ENCODE measurements at places on chromosomes 7 and 10. TPM values are rescaled to one million over a fixed set of nuclear protein-coding genes. Genes with fewer than 3 reads are reported as not detected.

The LRRC18 gene
- polyA plus RNA-seq = not detected

GRCh38 chr10:113041841-113042750 is 92.0 kb downstream of the TCF7L2 start:
- H3K4me1 ChIP-seq = peaks cover 19% of the 10 kb centered on the region
- DNase-seq = no peak
- no peaks in the 10 kb centered on the region for H3K36me3 ChIP-seq
- no peaks in the 10 kb centered on the region for H3K27me3 ChIP-seq

The FGFBP3 gene
- polyA plus RNA-seq = 1.3 TPM

GRCh38 chr10:14060320-14061070 is 270.2 kb downstream of the FRMD4A start:
- H3K27ac ChIP-seq = no peak overlapping the region
- H3K4me1 ChIP-seq = peaks cover 2% of the 10 kb centered on the region
- DNase-seq = no peak
- H3K4me3 ChIP-seq = no peak overlapping the region

- H3K4me1 ChIP-seq = no peaks in the 10 kb centered on the region
- H3K27me3 ChIP-seq = no peaks in the 10 kb centered on the region
- DNase-seq = no peak
- no peak overlapping the region for H3K27ac ChIP-seq
Observed at GRCh38 chr7:99740573-99741440, 5.8 kb upstream of the CYP3A7 start.

DNA sequence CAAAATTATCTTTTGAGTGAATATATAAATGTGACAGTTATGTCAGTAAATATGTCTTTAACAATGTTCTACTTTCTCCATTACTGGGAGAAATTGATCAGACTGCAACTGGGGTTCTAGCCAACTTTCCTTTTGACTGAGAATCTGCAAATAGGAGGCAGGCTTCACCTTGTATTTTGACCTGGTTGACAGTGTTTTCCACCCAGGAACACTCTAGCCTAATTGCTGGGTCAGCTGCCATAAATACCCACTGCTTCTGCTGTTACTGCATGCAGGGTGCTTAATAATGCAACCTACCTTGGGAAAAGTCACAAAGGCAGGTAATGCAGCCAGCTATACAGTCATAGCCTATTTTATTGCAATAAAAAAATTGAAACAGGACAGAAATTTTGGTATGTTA is 319.0 kb downstream of the DGKB start:
- no peak overlapping the region for H3K27ac ChIP-seq
- H3K4me3 ChIP-seq = no peak overlapping the region
- no peaks in the 10 kb centered on the region for H3K4me1 ChIP-seq
- no peaks in the 10 kb centered on the region for H3K27me3 ChIP-seq
- no peak for DNase-seq

The PHKG1 gene
- polyA plus RNA-seq = 2.9 TPM

GRCh38 chr7:18425227-18425626 is 70.3 kb upstream of the HDAC9 start:
- no peaks in the 10 kb centered on the region for H3K27me3 ChIP-seq
- no peak overlapping the region for H3K27ac ChIP-seq
- DNase-seq = no peak
- no peaks in the 10 kb centered on the region for H3K36me3 ChIP-seq

The AQP1 gene
- 962 TPM for polyA plus RNA-seq

DNA sequence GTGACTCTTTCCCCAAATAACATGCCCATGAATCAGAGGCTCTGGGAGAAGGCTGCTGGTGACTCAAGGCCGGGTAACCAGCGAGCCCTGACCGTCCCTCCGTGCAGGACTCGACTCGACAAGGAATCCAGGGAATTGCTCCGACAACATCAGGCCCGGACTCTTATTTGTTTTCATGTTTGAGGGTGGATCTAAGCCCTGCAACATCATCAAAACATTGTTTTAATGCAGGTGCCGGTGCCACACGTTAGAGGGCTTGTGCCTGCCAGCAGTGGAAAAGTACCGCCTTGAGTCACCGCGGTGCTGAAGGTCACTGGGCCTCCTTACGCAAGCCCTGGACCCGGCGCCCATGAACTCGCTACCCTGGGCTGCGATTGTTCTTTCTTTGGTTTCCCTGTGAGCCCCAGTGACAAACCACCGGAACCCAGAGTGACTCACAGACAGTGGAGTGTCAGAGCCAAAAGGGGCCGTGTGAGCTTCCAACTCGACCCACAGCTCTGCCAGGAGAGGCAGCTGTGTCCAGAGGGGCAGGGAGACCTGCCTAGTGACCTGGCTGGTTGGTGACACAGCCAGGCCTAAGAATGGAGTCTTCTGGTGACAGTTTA is 139.4 kb upstream of the SHH start:
- no peak overlapping the region for H3K4me3 ChIP-seq
- H3K4me1 ChIP-seq = no peaks in the 10 kb centered on the region
- no peak for DNase-seq
- no peaks in the 10 kb centered on the region for H3K27me3 ChIP-seq
- H3K36me3 ChIP-seq = no peaks in the 10 kb centered on the region
